ENCODE measurements at places on chromosomes 5 and 9.

- ATAC-seq = no peak
These were observed 21.8 kb downstream of the ENTREP1 start for GRCh38 chr9:69346596-69347390.

DNA sequence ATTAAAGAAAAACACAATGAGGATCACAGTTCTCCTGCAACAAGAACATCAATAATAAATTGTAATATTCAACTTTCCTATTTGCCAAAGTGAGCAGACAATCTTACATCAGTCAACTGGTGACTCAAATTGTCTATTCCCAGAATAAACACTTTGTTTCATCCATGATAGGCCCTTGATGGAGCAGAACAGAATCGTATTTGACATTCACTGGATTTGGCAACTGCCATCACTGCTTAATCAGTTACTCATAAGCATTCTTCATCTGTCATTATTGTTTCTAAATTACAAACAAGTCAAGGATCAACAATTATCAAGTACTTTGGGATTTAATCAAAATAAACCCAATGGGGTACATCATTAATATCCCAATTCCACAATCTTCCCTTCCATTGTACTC, 398.4 kb downstream of the GABRG2 start:
- ATAC-seq = no peak

DNA sequence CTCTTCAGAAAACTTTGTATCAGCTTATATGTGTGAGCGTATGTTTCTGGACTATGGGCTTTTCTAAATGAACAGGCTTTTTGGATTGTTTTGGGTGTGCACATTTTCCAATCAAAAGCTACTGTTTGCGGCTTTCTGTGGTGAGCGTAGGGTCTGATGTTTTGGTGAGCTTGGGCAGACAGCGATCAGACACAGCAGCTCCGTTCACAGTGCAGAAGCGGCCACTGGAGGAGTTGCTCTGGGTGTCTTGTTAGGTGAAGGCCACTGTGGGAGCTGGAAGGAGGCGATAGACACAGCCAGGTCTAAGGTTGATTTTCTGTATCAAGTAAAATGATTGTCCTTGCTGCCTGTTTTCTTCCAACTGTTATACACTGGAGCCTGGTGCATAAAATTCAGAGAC, 11.1 kb downstream of the PRRC2B start:
- ATAC-seq = no peak

- no peak for ATAC-seq
These were observed 48.9 kb upstream of the SPIN1 start for GRCh38 chr9:88339317-88339716.

DNA sequence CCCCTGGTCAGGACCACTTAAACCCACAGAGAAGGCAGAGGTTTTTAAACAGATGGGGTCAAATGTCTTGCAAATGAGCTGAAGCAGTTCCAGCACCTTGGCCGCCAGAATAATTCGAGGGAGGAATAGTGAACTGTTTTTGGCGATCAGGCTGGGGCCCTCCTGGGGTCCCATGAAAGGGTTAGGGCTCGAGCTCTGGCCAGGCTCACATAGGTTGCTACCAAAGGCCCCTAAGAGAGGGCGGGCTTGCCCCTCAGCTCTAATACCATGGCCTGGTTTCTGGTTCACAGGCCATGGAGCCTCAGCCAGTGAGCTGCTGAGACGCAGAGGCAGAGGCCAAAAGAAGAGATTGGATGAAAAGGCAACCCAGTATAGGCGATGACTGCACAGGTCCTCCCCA, 74.8 kb upstream of the UBTD2 start:
- ATAC-seq = no peak

GRCh38 chr5:83306572-83307241, 164.8 kb upstream of the VCAN start:
- peak; percentile 97 for ATAC-seq

- no peak for ATAC-seq
These were observed 967.2 kb downstream of the TLE4 start for GRCh38 chr9:80538976-80539375.

DNA sequence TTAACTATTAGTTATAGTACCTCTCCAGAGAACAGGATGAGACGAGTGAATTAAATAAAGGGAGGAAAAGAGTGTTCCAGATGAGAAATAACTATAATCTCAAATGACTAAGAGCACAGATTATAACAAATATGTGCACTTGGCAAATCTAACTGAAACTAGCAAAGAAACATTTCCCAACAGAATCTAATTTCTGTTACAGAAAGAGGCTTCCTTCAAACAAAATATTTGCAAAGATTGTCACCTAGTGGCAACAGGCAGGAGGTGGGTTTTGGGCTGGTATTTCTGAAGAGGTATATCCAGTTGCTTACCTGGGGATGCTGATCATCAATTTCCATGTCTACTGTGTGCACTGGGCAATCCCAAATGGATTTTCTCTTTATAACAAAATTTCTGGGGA, 5.6 kb upstream of the SPDL1 start:
- ATAC-seq = peak; percentile 15

- no peak for ATAC-seq
These were observed 3.4 kb downstream of the EPB41L4B start for GRCh38 chr9:109317311-109317978.

GRCh38 chr9:35605351-35606137, 482 bp downstream of the TESK1 start:
- no peak for ATAC-seq

DNA sequence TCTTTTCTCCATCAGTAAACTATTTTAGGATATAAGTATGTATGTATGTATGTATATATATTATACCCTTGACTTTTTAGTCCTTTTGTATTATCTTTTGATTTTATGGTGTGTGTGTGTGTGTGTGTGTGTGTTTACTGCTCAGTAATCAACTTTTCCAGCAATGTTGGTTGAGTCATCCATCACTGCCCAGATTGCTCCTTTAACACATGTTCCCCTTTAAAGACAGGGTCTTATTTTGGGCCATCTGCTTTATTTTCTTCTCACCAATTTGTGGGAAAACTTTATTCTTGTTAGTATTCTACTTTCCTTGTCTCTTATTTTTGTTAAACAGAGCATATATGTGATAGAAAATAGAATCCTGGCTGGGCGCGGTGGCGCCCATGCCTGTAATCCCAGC, 28.1 kb downstream of the ANKRD33B start:
- no peak for ATAC-seq

- no peak for ATAC-seq
These were observed 5.3 kb upstream of the LHFPL2 start for GRCh38 chr5:78653681-78654366.

DNA sequence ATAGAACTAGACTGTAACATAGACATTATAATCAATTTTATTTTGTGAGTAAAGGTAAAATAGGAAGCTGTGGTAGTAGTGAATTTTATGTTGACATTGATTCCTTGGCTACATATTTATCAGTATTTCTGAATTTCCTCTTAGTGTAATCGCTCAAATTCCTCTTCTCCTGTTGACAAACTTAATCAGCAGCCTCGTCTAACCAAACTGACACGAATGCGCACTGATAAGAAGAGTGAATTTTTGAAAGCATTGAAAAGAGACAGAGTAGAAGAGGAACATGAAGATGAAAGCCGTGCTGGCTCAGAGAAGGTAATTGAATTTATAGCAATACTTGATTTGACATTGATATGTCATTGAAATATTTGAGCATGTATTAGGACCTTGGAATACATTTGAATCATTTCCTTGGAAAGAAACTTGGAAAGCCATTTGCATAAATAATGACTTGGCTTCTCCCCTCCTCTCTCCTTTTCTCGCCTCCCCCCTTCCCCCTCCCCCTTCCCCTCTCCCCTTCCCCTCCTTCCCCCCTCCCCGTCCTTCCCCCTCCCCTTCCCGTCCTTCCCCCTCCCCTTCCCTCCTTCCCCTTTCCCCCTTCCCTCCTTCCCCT, 75.5 kb downstream of the GPBP1 start:
- no peak for ATAC-seq

DNA sequence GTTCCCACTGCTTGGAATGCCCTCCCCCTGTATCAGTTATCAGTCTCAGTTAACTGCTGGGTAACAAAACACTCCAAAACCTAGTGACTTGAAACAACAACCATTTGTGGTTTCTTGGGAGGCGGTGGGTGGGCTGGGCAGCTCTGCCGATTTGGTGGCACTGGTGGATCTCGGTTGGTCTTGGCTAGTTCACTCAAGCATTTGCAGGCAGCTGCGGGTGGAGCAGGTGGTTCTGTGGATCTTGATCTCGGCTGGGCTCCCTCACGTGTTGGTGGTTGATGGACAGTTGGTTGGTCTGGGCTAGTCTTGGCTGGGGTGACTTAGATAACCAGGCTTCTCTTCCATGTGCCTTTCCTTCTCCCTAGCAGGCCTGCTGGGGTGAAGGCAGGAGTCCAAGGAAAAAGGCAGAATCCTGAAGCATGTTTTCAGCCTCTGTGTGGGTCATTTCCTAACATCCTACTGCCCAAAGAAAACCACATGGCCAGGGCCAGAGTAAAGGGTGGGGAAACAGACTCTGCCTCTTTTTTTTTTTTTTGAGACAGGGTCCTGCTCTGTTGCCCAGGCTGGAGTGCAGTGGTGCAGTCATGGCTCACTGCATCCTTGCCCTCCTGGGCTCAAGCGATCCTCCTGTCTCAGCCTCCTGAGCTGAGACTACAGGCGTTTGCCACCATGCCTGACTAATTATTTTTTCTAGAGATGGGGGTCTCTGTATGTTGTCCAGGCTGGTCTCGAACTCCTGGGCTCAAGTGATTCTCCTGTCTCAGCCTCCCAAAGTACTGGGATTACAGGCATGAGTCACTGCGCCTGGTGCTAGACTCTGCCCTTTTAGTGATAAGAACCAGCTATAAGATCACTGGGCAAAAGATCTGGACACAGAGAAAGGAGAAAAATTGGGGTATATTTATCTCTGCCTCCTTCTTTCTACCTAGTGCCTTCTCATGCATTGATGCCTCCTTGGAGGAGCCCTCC, 183.7 kb downstream of the RGS3 start:
- no peak for ATAC-seq

- no peak for ATAC-seq
These were observed 45.3 kb downstream of the ARHGAP26 start for GRCh38 chr5:142815469-142815868.

DNA sequence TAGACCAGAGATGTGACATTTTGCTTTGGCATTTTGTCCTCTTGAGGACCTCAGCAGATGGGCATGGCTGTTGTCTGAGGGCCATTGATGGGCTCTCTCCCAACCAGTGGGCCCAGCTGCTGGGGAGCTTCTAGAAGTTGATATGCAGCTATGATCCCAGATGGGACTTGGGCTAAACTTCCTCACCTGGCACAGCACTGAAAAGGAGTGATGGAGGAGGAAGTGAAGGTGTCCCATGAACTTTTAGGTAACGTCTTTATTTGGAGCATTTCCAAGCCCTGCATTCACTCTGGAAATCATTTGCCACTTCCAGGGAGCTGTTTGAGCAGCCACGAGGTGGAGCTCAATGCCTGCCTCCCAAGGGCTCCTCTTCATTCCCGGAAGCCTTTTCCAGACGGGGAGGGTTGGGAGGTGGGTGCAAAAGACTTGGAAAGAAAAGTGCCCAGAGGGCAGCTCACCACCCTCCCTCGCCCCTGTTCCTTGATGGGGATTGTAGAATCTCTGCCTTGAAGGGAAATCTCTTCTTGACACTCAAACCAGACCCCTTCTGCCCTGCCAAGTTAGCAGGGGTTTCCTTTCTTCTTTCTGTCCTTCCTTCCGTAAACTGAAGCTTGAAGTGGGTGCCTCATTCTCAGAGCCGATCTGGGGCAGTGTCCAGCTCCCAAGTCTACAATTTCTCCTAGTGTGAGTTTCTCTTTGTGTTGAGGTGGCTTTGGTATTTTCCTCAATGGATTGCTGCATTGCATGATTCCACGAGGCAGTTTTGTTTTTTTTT, 18.1 kb upstream of the NEUROG1 start:
- peak; percentile 55 for ATAC-seq

DNA sequence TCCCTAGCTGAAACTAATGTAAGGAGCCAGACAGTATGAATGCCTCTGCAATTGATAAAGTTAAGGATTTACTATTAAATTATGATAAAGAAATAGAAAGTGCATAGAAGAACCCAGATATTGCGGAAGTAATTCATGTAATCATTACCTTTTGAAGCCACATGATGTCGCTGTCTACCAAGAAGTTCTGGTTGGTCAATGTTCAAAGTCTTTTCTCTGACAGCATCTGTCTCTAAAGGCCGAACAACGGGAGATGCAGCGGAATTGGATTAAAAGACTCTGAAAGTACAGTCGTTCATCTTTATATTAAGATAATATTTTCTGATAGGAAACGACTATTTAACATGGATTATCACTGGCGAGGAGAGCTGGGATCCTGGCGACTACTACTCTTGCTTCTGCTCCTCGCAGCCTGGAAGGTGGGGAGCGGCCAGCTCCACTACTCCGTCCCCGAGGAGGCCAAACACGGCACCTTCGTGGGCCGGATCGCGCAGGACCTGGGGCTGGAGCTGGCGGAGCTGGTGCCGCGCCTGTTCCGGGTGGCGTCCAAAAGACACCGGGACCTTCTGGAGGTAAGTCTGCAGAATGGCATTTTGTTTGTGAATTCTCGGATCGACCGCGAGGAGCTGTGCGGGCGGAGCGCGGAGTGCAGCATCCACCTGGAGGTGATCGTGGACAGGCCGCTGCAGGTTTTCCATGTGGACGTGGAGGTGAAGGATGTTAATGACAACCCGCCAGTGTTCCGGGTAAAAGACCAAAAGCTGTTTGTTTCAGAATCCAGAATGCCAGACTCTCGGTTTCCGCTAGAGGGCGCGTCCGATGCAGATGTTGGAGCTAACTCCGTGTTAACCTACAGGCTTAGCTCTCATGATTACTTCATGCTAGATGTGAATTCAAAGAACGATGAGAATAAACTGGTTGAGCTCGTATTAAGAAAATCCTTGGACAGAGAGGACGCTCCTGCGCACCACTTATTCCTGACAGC, at the start of gene PCDHA8:
Gene PCDHA8 (plus strand): TSS at position 210 of the 985 bp plus-strand sequence. CDS start 135 bp downstream, at position 345.
- ATAC-seq = peak; percentile 98

DNA sequence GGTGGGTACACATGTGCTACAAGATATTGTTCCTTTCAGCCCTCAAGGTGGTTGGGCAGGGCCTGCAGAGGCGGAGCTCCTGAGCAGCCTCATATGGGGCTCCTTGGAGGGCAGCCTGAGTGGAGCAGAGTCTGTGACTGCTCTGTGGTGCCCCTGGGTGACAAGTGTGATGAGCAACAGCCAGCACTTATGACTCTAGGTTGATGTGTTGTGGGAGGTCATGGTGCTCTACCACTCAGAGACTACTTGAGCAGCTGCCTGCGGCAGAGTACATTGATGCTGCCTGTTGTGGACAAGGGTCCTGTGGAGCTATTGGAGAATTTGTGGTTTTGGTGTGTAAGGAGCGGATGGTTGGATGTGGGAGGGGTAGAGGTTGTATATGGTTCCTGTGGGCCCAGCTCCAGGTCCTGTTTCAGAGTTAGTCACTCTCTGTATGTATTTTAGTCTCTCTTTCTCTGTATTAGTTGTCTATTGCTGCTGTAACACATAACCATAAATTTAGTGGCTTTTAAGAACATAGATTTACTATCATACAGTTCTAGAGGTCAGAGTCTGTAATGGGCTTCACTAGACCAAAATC, 141.3 kb downstream of the SREK1 start:
- no peak for ATAC-seq
